ENCODE measurements at places on chromosomes 5 and 9. TPM values are rescaled to one million over a fixed set of nuclear protein-coding genes. Genes with fewer than 3 reads are reported as not detected.
A peak's percentile ranks its signal among the peaks of the same experiment; 100 is the strongest.

FOXI1 gene
- not detected for total RNA-seq

PCDHGA3 gene
- not detected for total RNA-seq

CTXN3 gene
- not detected for total RNA-seq

PALM2AKAP2 gene
- total RNA-seq, result not detected

LRRC70 gene
- total RNA-seq, result 4.2 TPM

SHOC1 gene
- not detected for total RNA-seq

OR2V2 gene
- total RNA-seq, result not detected

PITX1 gene
- 0.32 TPM for total RNA-seq

PCDHAC1 gene
- total RNA-seq, result not detected

PTGES gene
- not detected for total RNA-seq

ROR2 gene
- not detected for total RNA-seq

ORM1 gene
- not detected for total RNA-seq

NR6A1 gene
- 0.19 TPM for total RNA-seq

GRCh38 chr5:39469176-39469575 lies 44.4 kb upstream of the DAB2 start:
- DNase-seq, result no peak

DNA sequence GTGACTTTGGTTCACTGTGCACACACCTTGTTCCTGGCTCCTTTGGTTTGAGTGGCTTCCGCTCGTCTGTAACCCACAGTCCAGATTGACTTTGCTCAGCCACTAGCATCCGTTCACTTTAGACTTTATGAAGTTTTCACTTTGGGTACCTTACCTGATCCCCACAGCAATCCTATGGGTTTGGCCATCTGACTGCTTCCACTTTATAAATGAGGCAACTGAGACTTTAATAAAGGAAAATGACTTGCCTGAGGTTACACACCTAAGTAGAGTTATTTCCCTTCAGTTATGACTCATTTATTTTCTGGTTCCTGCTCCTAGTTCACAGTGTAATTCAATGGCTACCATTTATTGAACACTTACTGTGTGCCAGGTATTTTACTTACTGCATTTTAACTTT lies 94.2 kb upstream of the SAP30L start:
- no peak for DNase-seq

- no peak for DNase-seq
Observed at GRCh38 chr9:87535817-87536539, 38.3 kb downstream of the DAPK1 start.

GRCh38 chr5:139668924-139669661 lies 20.9 kb downstream of the CXXC5 start:
- DNase-seq, result no peak

- no peak for DNase-seq
Observed at GRCh38 chr5:32273821-32274220, 38.9 kb downstream of the MTMR12 start.

DNA sequence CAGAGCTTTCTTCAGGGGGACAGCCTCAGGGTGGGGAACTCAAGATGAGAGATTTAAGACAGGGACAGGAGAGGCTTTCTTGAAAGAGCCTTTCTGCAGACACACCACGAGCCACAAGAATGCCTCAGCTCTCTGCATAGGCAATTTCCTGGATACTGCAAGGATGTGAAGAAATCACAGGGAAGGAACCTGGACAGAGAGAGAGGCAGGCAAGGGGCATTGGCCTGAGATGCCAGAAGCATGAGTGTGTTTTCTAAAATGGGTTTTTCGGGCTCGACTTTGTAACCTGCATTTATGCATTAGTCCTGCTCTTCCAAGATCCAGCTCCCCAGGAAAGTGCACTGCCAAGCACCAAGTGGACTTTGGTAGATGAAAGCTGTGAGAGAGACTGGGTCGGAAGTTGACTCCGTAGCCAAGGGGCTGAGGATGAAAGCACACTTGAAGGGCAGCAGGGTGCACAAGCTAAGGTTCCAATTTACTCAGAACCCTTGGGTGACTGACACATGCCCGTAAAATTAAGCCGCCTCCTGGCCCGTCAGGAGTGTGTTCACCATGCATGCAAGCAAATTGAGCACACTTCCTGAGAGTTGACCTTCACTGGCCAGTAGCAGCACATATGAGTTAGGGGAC lies 90.9 kb downstream of the CFAP90 start:
- no peak for DNase-seq

DNA sequence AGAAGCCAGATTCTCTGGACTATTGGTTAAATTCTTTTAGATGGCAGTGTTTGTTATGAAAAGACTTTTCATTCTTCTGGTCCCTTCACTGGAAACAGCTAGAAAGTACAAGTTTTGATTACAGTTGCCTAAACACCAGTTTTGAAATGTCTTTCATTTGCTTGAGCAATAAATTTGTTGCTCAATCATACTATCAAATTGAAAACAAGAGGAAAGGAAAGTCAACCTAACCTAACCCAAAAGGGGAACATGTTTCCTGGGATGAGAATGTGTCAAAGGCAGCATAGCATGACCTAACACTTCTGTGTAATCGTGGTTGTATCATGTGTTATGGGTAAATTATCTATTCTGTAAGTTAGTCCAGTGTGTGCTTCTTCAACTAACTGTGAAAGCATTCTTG lies 213.2 kb downstream of the TMC1 start:
- DNase-seq, result no peak

- no peak for DNase-seq
Observed at GRCh38 chr9:110316261-110317075, 21.2 kb downstream of the TXNDC8 start.

DNA sequence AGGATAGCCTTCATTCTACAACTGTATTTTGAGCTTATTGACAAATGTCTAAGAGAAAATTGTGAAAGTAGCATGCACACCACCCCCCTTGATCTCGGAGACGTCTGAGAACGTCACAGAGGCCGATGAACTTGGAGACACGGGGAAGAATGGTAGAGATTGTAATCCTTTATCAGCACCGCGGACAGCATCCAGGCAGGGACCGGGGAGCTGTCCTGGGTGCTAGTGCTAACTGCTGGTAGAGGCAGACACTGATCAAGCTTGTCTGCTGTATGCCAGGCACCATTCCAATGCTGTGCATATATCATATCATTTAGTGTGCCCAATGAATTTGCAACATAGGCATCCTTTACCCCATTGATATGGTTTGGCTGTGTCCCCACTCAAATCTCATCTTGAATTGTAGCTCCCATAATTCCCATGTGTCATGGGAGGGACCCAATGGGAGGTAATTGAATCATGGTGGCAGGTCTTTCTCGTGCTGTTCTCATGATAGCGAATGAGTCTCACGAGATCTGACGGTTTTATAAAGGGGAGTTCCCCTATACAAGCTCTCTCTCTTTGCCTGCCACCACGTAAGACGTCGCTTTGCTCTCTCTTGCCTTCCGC lies 98.8 kb downstream of the LHX2 start:
- peak; percentile 29 for DNase-seq

DNA sequence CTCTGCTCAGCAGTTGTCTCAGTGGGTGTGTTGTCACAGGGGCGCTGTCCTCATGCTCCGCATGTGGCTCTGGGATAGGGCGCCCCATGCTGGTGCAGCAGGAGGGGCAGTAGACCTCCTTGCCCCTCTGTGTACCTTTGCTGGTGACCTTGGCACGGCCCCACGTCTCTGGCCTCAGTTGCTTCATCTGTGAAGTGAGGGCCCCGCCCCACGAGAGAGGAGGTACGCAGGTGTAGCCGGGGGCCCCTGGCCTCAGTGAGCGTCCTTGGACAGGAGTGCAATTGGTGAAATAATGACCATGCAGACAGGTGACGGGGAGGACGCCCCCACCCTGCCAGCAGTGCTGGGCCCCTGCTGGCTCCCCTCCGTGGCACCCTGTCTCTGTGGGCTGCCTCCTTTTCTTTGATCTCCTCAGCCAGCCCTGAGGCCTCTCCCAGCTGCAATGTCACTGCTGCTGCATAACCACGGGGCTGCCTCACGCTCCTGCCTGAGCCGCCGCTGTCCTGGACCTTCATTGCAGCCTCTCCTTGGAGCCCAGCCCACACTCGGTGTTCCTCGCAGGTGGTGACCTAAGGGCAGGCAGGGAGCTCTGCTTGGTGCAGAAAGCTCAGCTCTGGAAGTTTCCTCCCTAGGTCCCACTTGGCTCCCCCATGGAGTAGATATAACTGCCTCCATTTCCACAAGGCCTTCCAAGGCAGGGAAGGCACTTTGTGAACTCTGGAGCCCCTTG lies 57.3 kb downstream of the PHF2 start:
- DNase-seq, result no peak

GRCh38 chr5:136018814-136019783 lies 9.7 kb upstream of the TGFBI start:
- no peak for DNase-seq

DNA sequence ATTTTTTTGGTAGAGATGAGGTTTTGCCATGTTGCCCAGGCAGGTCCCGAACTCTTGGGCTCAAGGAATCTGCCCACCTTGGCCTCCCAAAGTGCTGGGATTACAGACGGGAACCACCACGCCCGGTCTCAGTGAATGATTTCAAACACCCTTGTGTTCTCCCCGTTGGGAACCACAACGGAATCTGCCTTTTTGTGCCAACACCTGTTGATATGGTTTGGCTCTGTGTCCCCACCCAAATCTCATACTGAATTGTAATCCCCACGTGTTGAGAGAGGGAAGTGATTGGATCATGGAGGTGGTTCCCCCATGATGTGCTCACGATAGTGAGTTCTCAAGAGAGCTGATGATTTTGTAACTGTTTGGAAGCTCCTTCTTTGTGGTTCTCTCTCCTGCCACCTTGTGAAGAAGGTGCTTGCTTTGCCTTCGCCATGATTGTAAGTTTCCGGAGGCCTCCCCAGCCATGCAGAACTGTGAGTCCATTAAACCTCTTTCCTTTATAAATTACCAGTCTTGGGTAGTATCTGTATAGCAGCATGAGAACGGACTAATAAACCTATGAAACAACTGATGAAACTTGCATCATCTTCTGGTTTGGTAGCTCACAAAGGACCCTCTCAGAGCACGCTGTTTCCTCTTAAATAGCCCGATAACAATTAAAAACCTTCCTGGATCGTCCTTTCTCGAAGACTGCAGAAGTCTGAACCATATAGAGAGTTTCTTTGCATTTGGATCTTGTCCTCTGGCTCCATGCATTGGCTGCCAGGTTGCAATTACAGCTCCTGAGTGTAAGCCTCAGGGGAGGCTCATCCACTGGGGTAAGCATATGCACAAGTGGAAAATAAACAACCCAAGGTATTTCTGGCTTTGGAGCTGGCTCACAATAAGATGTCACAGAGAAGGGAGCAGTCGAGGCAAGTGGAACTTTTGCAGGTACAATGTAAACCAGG lies 91.5 kb downstream of the SPRY4 start:
- no peak for DNase-seq

DNA sequence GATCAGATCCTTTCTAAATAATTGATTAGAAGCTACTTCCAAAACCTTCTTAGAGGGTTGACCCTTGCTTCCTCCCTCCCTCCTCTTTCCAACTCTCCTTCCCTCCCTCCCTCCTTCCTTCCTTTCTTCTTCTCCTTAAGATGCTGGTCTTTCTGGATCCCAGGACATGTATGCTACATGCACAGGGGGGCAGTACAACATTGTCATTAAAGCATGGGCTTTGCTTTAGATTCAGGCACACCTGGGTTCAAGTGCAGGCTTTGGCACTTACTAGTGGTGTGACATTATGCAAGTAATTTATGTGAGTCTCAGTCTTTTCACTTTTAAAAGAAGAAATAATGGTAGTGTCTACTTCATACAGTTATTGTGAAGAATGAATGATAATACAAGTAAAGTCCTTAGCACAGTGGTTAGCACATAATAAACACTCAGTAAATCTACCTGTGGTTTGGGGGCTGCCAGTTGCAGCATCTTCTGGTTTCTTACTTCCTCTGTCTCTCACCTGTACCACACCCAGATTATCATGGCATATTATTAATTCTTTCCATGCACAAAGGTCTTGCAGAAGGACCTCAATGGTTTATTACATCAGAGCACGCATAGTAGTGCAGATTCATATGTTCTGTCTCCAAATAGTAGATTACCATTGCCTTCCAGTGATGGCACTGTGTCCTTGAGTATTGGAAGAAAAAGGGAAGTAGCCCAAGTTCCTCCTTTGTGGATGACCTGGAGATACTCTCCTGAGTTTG lies 154.1 kb downstream of the ARHGAP26 start:
- no peak for DNase-seq

GRCh38 chr9:3012842-3013241 lies 168.9 kb upstream of the PUM3 start:
- DNase-seq, result no peak

All from T-cell (primary cell).